Activated CD4-positive, alpha-beta T cell treated with anti-CD3 and anti-CD28 coated beads, Interleukin-10, Interleukin-2, amounts not matched to agents 100 ng/mL and 50 ng/mL, durations not matched to agents 16 hours and 8 hours (primary cell): ENCODE measurements at places on chromosomes 2 and 18.
A peak's percentile ranks its signal among the peaks of the same experiment; 100 is the strongest.

DNA sequence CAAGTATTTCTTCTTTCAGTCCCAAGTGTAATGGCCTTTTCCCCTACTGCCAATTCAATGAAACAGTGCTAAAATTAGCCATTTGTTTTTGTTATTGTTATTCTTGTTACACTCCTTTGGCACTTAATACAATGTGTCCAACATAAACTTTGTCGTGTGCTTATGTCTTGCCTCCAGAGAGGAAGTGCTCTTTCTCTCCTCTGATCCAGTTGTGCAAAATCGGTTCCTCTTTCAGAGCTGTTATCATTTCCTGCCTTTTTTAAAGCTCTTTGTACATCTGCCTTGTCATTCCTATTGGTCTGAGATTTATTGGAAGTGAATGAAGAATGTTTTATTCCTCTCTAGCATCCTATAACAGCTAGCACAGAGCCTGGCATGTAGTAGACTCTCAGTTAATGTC, 623.2 kb upstream of the ID2 start:
- no peak for DNase-seq

DNA sequence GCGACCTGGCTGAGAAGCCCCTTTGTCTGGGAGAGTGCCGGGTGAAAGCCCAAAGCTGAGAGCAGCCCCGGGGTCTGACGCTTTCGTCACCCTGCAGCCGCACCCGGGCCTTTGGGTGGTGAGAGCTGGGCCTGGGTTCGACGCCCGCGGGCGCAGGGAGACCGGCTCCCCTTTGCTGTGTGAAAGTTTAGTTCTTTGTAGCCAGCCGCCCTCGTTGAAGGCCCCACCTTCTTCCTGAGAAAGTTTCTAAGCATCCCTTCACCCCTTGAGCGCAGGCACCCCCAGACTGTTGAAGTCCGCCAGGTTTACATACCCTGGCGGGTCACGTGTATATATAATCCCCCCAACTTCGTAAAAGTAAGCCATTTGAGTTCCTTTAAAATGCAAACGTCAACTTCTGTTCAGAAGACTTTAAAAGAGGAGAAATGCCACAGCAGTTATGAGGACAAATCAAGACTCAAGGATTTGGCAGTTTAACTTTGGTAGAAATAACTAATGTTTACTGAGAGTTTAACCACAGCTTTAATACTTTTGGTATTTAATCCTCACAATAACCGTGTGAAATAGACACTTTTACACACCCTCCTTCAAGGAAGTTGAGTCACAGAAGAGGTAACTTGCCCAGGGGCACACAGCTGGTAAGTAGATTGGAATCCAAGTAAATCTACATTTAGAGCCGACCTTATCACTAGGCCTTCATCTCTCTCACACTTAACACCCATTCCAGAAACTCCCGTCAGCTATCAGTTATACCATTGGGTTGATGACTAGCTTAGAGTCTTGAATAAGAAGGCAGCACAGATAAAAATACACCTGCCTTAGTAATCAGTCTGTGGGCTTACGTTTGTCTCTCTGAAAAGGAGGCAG, 1.1 kb upstream of the MBOAT2 start:
- no peak for DNase-seq

GRCh38 chr2:3610415-3610814, 15.5 kb downstream of the COLEC11 start:
- DNase-seq: no peak

- DNase-seq: peak; percentile 44
Observed at GRCh38 chr2:156892467-156893281, 364.8 kb upstream of the GALNT5 start.

- DNase-seq: no peak
Observed at GRCh38 chr18:37572736-37573135, 7.1 kb upstream of the CELF4 start.

- DNase-seq: no peak
Observed at GRCh38 chr18:56257205-56257604, 381.2 kb downstream of the TXNL1 start.

DNA sequence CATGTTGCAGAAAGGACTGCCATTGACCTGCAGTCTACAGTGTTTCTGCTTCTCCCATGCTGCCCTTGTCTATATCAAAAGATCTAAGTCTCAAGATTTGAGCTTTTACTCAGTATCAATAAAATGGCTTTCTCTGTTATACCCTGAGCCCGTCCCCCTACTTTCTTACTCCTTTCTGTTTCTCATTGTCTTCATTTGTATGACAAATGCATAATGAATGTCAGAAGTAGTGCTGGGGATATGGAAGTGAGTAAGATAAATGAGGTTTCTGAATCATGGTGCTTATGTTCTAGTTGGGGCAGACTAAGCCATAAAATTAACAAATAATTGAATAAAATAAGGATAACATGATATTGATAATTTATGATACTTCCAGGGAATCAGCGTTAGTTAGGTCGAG, 128.6 kb downstream of the PARD3B start:
- no peak for DNase-seq

GRCh38 chr2:219250049-219250781, 2.8 kb upstream of the TUBA4B start:
- DNase-seq: no peak

DNA sequence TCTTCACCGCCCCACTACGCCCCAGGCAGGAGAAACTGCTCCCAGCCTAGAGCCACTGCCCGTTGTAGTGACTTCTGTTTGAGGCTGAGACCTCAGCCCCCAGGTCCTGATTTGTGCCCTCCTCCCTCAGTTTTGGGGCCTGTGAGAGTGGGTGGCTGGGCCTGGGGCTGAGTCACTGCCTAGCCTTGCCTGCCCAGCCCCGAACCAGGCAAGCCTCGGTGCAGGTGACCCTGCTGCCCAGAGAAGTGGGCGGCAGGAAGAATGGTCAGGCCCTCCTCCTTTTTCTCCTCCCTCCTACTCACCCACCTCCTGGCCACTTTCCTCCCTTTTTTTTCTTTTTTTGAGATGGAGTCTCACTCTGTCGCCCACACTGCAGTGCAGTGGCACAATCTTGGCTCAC, 66.6 kb downstream of the ZFP36L2 start:
- no peak for DNase-seq

DNA sequence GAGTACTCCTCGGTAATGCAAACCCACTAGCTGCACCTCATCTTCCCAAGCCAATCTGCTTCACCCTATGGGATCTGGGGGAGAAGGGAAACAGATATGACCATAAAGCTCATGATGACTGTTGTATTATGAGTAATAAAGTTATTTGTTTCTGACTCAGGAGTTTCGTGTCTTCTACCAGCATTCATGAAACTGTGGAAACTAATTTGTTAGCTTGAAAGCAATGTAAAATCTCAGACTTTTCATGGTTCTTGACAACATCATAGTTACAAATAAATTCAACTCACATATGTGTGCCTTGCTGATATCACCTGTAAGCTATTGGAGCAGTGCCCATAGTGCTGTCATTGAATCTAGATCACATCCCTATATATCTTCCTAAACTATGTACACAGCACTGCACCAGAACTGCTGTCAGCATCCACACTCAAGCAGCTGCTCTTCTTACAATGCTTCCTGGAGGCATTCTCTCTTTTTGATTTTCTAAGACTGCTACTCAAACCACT, 135.6 kb upstream of the KYNU start:
- peak; percentile 58 for DNase-seq

DNA sequence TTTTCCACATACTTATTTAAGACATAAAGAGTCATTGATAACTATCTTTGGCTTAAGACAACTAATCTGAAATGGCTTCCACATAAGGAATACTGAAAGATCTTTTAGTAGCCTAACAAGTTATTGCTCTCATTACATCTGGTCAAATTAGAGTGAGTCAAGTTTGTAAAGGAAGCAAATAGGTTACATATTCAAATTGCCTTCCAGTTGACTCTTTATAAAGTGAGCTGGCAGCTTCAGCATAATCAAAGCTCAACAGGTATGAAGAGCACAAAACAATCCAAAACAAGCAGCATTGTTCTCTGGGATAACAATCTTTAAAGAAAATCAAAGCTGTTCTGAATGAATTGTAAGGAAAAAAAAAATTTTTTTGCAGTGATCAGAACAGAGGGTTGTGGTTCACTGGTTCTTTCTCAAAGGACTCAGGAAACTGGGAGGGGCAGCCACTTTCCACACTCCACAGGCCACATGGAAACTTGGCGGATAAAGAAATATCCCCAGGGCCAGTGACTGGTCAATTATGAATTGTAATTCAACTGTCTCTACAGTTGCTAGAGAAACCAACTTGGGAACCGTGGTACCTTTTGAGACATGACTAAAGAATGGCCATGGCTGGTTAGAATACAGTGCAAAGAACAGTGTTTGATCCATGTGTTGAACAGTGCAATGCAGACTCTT, 369.3 kb upstream of the KCNH7 start:
- no peak for DNase-seq

- DNase-seq: no peak
Observed at GRCh38 chr18:76348267-76349066, 146.6 kb downstream of the ZNF516 start.

DNA sequence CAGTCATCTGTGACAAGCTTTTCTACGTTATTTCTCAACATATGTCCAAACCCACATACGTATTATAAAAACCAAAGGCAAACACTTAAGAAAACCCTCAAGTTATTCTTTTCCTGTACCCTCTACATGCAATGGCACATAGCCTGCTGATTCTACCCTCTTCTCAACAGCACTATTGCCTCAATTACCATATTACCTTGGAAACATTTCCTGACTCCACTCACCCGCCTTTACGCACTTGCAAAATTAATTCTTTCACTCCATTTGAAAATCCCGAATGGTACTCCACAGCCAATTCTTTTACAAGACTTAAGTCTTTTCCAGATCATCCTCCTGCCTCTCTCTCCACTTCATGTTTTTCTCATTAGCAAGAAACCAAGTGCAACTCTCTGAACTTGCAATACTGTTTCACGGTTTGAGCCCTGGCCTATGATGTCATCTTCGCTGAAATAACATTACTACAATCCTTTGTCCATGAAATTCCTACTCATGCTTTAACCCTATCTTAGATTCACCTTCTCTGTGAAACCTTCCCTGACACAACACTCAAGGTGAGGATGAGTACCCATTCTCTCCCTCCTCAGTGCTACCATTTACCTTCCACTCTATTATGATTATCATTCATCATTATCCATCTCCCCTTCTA, 29.0 kb downstream of the SESTD1 start:
- DNase-seq: no peak

DNA sequence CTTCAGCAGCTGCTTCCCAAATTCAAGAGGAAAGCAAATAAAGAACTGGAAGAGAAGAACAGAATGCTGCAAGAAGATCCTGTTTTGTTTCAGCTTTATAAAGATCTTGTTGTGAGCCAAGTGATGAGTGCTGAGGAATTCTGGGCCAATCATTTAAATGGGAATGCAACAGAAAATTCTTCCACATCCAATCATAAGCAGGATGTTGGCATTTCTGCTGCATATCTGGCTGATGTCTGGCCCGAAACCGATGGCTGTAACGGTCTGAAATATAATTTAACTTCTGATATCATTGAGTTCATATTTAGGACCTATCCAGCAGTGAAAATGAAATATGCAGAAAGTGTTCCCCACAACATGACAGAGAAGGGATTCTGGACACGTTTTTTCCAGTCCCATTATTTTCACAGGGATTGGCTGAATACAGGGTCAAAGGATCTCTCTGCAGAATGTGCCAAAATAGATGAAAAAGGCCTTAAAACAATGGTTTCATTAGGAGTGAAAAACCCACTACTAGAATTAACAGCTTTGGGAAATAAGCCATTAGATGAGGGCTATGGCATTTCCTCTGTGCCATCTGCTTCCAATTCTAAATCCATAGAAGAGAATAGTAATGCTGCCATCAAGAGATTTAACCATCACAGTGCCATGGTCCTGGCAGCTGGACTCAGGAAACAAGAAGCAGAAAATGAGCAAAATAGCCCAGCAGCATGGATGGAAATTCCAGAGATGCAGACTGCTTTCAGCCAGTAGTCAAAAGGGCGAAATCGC, 175.6 kb downstream of the MC4R start:
- DNase-seq: no peak

- no peak for DNase-seq
Observed at GRCh38 chr2:7649461-7650228, 732.4 kb downstream of the RNF144A start.

GRCh38 chr2:14424478-14425390, 207.8 kb upstream of the LRATD1 start:
- no peak for DNase-seq

DNA sequence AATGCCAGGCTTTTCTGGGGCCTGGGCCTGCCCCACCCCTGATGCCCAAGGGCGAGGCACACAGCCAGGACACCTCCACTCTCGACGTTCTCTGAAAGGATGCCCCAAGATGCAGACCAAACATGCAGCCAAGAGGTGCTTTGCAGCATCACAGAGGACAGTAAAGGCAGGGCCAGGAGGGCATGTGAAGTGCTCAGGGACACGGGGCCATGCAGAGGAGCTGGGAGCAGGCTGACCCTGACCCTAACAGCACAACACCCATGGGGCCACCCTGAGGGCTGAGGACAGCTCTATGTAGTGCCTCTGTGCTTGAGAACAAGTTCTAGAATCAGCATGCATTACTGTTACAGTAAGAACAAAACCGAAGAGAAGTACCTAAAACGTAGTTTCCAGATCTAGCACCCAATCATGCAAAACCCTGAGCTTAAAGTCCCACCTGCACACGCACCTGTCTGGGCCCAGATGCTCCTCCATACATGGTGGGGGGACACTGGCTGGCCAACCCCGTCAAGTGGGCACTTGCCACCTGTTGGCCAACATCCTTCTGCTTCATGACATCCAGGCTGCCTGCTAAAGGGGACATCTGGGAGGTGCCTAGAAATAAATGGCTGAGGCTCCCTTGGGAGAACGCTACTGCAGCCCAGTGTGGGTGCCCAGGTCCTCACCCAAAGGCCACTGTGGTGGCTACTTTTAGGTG, 15.4 kb downstream of the HS6ST1 start:
- no peak for DNase-seq

- no peak for DNase-seq
Observed at GRCh38 chr2:233115121-233115520, 55.0 kb downstream of the INPP5D start.

DNA sequence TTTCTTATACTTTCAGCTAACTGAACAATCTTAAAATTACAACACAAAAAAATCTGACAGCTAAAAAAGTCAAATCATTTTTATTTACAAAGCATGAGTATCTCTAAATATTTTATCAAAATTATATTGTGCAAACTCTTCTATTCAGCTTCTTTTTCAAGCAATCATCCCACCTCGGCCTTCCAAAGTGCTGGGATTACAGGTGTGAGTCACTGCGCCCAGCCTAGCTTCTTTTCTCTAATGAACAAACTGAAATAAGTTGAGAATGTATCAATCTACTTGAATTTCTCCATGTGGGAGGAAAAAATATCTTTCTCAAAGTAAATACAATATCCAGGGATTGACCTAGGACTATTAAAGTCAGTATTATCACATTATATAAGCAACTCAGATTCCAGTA, 14.9 kb downstream of the NDUFS1 start:
- no peak for DNase-seq

GRCh38 chr18:44079606-44080005, 601.1 kb upstream of the SETBP1 start:
- no peak for DNase-seq

GRCh38 chr2:33298233-33298632, 178.2 kb upstream of the RASGRP3 start:
- no peak for DNase-seq

- DNase-seq: no peak
Observed at GRCh38 chr2:119383410-119384140, 16.8 kb downstream of the DBI start.

GRCh38 chr2:36967236-36967876, 1.0 kb upstream of the STRN start:
- DNase-seq: no peak
